ENCODE measurements at places on chromosomes 12 and 14.

- DNase-seq = no peak
Measured at GRCh38 chr12:25051656-25052195, 102.8 kb upstream of the BCAT1 start.

DNA sequence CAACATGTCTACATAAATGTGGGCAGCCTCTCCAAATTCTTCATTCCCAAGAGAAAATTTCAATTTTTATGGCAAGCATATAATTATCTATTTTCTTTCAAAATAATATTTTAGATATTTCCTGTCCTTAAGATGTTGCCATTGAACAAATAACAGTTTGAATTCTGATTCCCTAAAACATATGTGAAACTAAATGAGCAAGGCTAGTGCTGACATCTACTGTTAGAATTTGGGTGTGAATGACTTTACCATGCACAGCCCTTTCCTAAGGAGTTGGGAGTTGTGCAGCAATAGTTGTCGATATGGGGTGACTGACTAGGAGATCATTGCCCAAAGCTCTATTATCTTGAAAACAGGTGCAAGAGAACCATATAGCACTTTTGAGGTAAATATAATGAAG lies 108.2 kb upstream of the SLC38A4 start:
- DNase-seq = peak; percentile 73

- DNase-seq = no peak
Measured at GRCh38 chr14:79831195-79831892, 380.0 kb downstream of the DIO2 start.

DNA sequence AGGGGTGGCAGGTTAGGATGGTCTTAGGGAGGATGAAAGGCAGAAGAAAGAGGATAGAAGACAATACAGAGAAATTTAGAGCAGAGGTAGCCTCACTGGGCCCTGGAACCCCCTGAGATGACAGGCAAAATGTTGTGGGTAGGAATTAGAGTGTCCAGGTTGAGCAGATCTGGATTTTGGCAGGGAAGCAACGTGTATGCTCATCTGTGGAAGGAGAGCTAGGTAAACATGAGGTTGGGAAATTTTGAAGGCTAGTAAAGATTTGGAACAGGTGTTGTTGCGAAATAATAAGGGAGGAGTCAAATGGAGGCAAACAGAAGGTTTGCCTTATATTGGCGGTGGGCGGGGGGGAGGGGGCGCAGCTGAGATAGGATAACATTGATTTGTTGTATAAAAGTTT lies 5.3 kb downstream of the HSD17B6 start:
- no peak for DNase-seq

DNA sequence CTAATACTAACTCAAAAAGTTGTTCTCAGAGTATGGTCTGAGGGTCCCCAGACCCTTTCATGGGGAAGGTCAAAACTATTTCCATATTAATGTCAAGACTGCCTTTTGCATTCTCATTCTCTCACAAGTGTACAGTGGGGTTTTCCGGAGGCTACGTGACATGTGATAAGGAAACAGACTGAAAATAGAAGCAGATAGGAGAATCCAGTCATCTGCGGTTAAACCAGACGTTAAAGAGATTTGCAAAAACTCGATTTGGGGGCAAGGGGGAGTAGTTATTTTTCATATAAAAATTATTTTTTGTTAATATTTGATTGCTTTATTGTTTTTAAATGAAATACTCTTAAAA lies 1.0 kb upstream of the NAP1L1 start:
- peak; percentile 42 for DNase-seq

Data from bronchial epithelial cell (primary cell).